LoVo (cell line): ENCODE measurements at places on chromosomes 4 and X.
A peak's percentile ranks its signal among the peaks of the same experiment; 100 is the strongest.

GRCh38 chrX:86103061-86103460 lies 45.2 kb upstream of the DACH2 start:
- DNase-seq = no peak

- no peak for DNase-seq
Measured at GRCh38 chr4:1722551-1723118, 1.3 kb downstream of the TACC3 start.

GRCh38 chrX:103356130-103356798 lies at the start of gene TCEAL9:
TCEAL9 (plus strand) TSS chrX:103356506; CDS start chrX:103357685, 1,179 bp downstream.
- peak; percentile 24 for DNase-seq

GRCh38 chr4:151997461-151997860 lies 236.7 kb upstream of the GATB start:
- no peak for DNase-seq

DNA sequence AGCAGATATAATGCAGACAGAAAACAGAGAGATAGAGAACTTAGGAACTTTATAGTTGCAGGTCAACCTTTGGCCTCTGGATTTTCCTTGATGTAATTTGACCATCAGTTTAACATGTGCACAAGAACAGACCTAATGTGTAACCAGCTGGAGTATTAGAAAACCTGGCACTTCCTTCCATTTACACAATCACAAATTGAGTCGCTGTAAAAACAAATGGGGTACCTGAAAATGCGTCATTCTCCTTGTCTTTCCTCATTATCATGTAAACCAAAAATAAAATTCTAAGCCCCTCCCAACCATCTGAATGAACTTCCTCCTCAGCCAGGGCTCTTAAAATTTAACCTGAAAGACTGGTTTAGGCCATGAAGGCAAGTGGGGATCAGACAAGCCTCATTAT lies 358.4 kb upstream of the MAGEB16 start:
- DNase-seq = peak; percentile 19

DNA sequence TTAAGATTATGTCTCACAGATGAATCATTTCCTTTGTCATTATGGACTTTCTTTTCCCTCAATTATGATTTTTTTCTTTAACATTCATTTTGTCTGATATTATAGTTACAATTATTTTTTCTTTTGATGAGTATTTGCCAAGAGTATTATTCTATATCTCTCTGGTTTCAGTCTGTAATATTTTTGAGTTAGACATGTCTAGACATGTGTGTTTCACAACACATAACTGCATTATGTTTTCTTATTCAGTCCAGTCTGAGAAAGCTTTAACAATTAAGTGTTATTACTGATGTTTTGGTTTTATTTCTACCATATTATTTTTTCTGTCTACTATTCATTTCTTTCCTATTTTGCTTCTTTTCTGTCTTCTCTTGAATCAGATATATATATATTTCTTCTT lies 108.3 kb upstream of the MID1IP1 start:
- DNase-seq = no peak

DNA sequence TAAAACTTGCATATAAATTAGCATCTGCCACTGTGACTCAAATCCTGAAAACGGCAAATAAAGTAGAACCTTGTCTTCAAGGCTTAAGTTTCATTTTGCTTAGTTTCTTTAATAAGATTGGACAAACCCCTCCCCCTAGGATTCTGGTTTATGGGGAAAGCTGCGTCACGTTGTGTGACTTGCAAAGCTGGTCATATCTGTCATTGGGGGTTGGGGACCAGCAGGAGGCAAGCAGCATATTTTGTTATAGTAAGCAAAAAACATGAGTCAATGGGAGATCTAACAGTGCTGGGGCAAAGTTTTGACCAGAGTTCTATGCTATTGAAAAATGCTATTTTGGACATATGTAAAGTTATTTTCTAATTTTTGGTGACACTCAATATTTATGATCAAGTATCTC lies 407.3 kb downstream of the PCDH18 start:
- DNase-seq = peak; percentile 25
